Placental pericyte (primary cell): ENCODE measurements at places on chromosomes 13 and 19. TPM values are rescaled to one million over a fixed set of nuclear protein-coding genes. Genes with fewer than 3 reads are reported as not detected.

Gene LGI4
- not detected in 2 replicates for total RNA-seq

Gene FXYD7
- not detected in 2 replicates for total RNA-seq

Gene TSHZ3
- total RNA-seq: 22.8 and 32.2 TPM in 2 replicates

Gene IGFL3
- not detected in 2 replicates for total RNA-seq

Gene FXYD1
- 0.66 TPM in 1 of 2 replicates, not detected in the other for total RNA-seq

Gene APC2
- total RNA-seq: 0.14 and 0.22 TPM in 2 replicates

Gene TNFSF13B
- 0.86 and 8.1 TPM in 2 replicates for total RNA-seq

Gene AZU1
- total RNA-seq: not detected in 2 replicates

Gene PLIN5
- under 0.01 TPM in 1 of 2 replicates, not detected in the other for total RNA-seq

Gene FCER2
- total RNA-seq: not detected in 2 replicates

Gene ELSPBP1
- total RNA-seq: not detected in 2 replicates

Gene ATP4B
- total RNA-seq: not detected in 2 replicates
